ENCODE measurements at places on chromosomes 5 and 9.
A peak's percentile ranks its signal among the peaks of the same experiment; 100 is the strongest.

GRCh38 chr9:88663771-88664419 is 128.9 kb downstream of the NXNL2 start:
- DNase-seq = no peak

GRCh38 chr9:126607731-126608130 is 6.0 kb upstream of the LMX1B start:
- DNase-seq = no peak

- DNase-seq = no peak
Measured at GRCh38 chr9:72524820-72525540, 3.6 kb downstream of the TMC1 start.

DNA sequence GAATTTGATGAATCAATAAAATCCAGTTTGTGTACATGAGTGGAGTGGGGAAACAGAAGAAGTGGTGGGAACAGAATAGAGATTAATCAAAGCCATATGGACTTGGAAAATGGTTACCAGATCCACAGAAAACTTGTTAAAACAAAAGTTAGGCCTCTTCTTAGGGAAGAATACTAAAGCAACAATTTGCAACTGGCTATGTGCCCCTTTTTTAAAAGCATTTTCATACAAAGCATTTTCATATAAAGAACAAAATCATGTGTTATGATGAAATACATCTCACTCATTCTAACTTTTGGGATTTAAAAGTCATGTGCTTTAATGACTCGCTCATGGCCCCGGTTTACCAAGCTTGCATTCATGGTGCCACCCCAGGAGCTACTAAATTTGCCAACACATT is 276.9 kb downstream of the EFNA5 start:
- DNase-seq = no peak

DNA sequence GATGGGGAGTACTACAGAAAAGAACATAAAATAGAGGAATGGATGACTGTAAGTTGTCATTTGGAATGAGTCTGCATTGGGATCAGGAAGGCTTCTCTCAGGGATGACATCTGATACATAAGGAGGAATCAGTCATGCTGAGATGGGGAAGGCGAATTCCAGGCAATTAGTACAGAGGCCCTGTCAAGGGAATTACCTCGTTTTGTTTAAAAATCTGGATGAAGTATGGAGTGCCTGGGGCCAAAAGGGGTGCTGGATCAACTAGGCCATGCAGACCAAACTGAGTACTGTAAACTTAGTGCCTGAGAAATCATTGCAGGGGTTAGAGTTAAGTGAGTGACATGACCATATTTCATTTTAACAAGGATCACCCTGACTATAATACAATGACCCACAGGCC is 30.5 kb downstream of the JAKMIP2 start:
- peak; percentile 44 for DNase-seq

DNA sequence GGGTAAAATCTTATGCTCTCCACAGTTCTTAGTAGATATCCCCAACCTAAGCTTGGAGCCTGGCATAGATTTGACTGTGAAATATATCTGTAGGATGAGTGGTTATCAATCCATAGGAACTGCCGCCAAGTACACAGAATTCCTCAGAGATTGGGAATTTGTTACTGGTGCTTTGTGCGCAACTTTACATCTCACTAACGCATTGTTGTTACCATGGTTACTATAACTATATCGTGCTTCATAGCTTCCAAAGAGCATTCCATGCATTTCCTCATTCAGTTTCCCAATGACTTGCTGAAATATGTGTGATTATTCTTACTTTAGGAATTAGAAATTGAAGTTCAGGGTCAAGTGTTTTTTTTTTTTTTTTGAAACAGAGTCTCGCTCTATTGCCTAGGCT is 9.5 kb upstream of the GGTA1 start:
- DNase-seq = no peak

DNA sequence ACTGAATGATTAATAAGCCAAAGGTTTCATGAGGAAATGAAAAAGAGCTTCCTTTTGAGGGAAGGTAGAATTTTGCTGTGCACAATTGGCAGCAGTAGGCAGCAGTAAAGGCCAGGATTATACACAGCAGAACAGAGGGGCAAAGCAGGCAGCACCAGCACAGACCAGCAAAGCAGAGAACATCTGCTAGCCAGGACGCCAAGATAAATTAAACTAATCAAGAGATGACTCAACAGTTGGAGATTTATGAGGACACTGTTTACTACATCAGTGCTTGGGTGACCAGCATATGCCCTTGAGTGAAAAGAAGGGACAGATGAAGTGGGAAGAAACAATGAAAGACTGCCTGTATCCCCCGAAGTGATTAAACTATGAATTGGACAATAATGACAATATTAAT is 871.4 kb upstream of the CDH10 start:
- no peak for DNase-seq
